Sigmoid colon (tissue), 7 donors: ENCODE measurements at places on chromosomes 7 and 10. TPM values are rescaled to one million over a fixed set of nuclear protein-coding genes. Genes with fewer than 3 reads are reported as not detected.

DNA sequence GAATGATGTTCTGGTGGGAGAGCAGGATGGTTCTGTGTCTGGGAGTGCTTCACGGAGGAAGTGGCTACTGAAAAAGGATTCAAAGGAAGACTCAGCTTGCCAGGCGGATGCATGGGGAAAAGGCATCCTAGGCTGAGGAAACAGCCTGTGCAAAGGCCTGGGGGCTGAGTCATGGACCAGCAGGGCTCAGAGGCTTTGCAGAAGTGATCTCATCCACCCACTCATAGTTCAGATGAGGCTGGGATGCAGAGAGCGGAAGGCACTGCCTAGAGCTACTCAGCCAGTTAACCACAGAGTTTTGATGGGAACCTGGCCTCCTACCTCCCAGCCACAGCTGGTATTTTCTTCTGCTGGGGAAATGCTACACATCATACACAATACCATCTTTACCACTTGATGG is 15.8 kb upstream of the ADAMTS14 start:
- no peak overlapping the region for H3K27ac ChIP-seq
- DNase-seq = peak; percentile 27
- no peaks in the 10 kb centered on the region for H3K4me1 ChIP-seq
- no peak overlapping the region for H3K4me3 ChIP-seq
- H3K27me3 ChIP-seq = no peaks in the 10 kb centered on the region

DNA sequence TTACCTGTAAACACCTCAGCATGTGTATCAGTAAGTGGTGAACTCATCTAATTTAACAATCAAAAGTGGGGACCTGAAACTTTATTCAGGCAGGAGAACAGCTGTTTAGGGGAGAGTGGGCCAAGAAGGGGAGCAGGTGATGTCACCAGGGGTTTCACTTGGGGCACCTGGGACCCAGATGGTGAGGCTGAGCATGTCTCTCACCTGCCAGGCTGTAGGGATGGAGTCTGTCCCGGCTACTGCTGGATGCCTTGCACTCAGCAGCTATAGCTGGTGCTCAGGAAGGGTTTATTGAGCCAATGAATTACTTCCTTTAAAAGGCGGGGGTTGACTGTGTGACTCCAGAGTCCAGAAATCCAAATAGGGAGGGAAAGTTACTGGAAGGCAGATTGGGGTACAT is 23.0 kb downstream of the CDH23 start:
- no peak overlapping the region for H3K27ac ChIP-seq
- H3K4me3 ChIP-seq = no peak overlapping the region
- no peaks in the 10 kb centered on the region for H3K36me3 ChIP-seq
- peaks cover 4% of the 10 kb centered on the region for H3K27me3 ChIP-seq
- DNase-seq = no peak

DNA sequence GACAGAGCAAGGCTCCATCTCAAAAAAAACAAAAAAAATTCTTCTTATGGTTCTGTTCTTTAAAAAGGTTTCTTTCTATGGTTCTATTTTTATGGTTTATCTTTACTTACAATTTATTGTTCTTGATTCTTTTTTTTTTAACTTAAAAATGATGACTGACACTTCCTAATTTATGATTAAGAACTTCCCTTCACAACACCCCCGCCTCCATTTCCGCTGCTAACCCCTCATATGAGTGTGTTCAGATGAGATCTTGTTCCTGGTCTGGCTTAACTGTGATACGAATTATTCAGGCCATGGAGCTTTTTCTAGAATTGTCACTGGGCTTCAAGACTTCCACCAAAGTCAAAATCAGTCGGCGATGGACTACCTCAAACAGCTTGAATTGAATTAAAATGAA is 33.9 kb downstream of the PTER start:
- no peaks in the 10 kb centered on the region for H3K36me3 ChIP-seq
- H3K27ac ChIP-seq = no peak overlapping the region
- H3K27me3 ChIP-seq = no peaks in the 10 kb centered on the region
- no peaks in the 10 kb centered on the region for H3K4me1 ChIP-seq

- peak; percentile 32 for DNase-seq
- H3K4me3 ChIP-seq = no peak overlapping the region
- peaks cover 61% of the 10 kb centered on the region for H3K27me3 ChIP-seq
- no peaks in the 10 kb centered on the region for H3K36me3 ChIP-seq
- H3K4me1 ChIP-seq = peaks cover 16% of the 10 kb centered on the region
- H3K27ac ChIP-seq = no peak overlapping the region
These were observed 4.3 kb downstream of the ADCY1 start for GRCh38 chr7:45578467-45578866.

DPP6 gene
- total RNA-seq = 37.4 TPM

- no peak overlapping the region for H3K4me3 ChIP-seq
- no peaks in the 10 kb centered on the region for H3K27me3 ChIP-seq
- DNase-seq = no peak
- H3K4me1 ChIP-seq = no peaks in the 10 kb centered on the region
- H3K36me3 ChIP-seq = no peaks in the 10 kb centered on the region
These were observed 21.9 kb downstream of the NAPEPLD start for GRCh38 chr7:103127006-103127405.
